ENCODE measurements at places on chromosomes 7 and 10.

- DNase-seq = no peak
Observed at GRCh38 chr7:143256325-143256724, 6.9 kb upstream of the GSTK1 start.

DNA sequence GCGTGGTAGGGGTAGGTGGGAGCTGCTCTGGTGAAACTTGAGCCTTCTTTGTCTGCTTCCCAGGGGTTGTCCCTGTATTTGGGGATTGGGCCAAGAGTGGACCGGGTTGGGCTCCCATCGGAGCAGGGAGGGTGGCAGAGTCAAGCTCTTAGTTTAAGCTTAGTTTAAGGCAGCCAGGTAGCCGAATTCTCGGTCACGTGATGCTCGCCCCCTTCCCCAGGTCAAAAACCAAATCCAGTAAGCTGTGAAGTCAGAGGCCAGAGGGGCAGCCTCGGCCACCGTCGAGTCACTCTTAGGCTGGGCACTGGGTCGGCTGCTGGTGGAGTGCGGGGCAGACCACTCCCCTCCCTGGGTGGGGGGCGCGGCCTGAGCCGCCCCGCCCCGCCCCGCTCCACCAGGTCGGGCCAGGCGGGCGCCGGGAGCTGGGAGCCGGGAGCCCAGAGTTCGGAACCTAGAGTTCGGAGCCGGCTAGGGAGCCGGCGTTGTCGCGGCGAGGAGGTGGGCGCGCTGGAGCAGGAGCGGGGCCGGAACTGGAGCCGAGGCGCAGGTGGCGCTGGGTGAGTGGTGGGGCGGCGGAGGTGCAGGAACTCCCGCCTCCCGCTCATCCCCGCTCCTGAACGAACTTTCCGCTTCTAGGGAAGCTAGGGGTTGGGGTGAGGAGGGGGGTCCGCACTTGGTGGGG, 2.8 kb upstream of the LZTS2 start:
- DNase-seq = peak; percentile 46

GRCh38 chr7:68862736-68863135, 735.5 kb upstream of the AUTS2 start:
- DNase-seq = no peak

- DNase-seq = no peak
Observed at GRCh38 chr7:90706072-90706716, 110.1 kb downstream of the CDK14 start.

DNA sequence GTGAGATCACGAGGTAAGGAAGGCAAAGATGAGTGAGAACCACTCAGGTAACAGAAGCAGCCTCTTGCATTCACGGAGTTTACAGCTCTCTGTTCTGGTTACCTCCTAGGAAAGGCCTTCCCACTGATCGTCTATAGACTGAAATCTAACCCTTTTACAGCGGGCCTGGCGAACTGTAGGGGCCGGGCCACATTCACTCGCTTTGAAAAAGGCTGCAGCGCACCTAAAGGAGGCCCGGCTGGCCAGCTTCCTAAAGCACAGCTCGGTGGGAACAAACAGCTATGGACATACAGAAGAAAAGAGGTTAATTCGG, 565 bp downstream of the ATP5MK start:
- DNase-seq = no peak

GRCh38 chr10:31148951-31149350, 117.3 kb upstream of the ZNF438 start:
- no peak for DNase-seq

- no peak for DNase-seq
Observed at GRCh38 chr10:86152911-86153310, 213.7 kb downstream of the GRID1 start.

DNA sequence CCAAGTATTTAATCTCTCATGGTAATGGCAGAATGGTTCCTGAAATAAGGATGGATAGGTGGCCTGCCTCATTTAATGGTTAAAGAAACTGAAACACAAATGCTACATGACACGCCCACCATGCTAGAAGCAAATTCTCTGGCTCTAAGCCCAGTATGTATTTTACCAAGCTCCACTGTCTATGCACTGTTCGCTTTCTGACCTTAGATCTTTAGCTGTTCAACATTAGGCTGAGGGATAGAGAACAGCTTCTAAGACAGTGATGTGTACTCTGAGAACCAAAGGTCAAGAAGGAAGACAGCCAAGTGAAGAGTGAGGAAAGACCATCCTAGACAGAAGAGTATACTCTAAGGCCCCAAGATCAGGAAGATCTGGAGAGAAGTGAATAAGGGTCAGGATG, 26.6 kb downstream of the FAM3C start:
- peak; percentile 42 for DNase-seq

GRCh38 chr10:86003201-86003621, 363.4 kb downstream of the GRID1 start:
- DNase-seq = no peak

- DNase-seq = peak; percentile 81
Observed at GRCh38 chr10:124657806-124658205, 86.4 kb downstream of the FAM53B start.

DNA sequence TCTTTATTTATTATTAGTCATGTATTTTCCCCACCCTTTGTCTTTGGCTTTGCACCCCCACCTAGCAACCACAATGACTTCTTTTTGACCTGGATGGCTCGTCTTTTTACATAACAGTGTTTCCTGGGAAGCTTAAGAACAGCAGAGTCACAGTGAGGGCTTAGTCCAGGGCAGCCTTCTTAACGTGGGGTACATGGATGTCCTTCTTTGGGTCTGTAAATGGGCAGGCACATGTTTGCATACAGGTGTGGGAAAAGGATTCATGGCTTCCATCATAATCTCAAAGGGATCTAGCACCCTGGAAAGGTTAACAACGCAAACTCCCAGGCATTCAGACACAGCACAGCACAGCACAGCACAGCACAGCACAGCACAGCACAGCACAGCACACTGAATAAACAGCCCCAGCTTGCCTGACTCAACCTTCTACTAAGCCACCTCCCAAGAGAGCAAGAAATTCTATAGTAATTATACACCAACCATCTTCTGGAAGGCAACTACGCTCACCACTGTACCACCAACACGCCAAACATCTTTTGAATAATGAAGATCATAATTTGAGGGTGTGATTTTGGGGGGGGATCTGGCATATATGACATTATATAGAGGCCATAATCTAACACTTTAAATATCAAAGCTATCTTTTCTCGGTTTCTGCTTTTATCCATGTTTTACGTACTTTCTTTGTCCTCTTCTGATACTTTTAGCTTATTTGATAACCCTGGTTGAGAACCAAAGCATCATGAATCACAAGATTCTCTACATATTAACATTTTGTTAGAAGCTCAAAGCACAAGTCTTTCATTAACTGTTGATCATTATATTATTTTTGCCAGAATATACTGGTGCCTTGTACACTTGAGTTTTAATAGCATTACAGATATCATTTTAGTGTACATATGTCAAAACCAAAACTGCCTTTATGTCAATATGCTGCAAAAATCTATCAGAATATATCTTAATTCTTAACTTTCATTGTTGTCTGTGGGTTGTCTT, 177.2 kb upstream of the KLF14 start:
- DNase-seq = no peak

- no peak for DNase-seq
Observed at GRCh38 chr10:27719052-27719451, 26.6 kb downstream of the MKX start.

DNA sequence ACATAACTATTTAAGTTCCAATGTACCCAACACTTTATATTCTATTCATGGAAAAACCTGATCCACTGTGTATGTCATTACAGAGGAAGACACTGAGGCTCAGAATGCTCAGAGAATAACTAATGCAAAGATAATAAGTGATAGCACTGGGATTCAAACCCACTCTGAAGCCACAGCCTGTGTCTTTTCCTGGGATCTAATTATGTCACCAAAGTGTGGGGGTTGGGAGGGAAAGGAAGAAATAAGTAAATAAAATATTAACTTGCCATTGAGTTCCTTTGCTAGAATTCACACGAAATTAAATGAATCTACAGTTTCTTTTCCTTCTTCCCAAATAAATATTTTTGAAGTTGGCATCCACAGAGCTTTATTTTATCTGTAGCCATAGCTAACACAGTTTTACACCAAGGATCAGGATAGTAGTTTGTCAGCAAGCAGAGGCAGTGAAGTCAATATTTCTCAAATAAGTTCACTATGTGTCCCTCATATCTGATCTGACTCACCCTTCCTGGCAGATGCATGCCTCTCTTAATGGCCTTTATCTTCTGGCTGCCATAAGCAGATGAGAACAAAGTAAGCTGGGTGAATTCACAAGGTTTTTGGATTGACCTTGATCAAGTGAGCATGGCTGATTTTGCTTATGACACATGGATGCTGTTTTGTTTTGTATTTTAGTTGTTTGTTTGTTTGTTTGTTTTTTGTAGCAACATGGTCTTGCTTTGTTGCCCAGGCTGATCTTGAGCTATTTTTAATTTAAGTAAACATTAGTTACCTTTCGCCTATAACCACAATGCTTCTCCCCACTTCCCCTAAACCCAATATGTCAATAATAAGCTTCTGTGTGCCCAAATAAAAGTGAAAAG, 6.3 kb downstream of the RAPGEF5 start:
- peak; percentile 65 for DNase-seq

DNA sequence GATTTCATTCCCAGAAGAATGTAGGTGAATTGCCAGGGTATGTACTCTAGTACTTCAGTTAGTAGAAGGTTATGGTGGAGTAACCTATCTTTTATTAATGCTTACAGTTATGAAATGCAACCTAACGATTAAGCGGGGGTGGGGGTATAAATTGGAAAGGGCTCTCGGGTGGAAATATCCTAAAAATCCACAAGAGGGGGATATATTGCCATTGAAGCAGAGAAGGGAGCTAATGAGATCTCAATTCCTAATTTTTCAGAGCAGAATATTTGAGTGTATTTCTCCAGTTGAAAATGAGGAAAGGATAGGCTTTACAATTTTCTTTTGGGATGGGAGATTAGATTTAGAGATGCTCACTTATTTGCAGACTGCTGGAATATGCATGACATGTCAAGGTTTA, 90.8 kb downstream of the DNAJB9 start:
- DNase-seq = no peak

DNA sequence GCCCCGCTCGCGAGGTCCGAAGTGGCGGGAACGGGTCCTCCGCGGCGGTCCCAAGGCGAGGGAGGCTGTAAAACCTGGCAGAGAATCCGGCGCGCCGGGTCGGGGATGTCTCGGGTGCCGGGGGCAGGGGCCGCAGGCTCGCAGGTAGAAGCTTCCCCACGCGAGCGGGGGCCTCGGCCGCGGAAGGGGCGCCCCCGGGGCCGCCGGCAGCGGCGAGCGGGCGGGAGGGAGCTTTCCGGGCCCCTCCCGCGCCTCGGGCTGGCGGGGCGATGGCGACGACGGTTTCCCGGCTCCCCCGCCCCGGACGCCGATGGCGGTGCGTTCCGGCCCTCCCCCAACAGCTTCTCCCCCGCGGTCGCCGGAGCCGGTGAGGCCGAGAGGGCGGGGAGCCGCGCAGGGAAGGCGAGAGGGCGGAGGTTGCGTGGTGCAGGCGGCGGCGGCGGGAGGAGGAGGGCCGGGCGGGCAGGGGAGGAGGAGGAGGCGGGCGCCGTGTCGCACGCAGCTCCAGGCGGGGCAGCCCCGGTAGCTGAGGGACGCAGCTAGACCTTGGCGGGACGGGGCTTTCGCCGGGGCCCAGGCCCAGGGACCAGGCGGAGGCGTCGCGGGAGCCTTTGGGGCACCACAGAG, at the start of gene CUL1:
CUL1 (plus strand) TSS at position 507 of the 627 bp plus-strand sequence. CDS start 31,220 bp downstream, outside the sequence.
- DNase-seq = peak; percentile 91

GRCh38 chr10:26334232-26334931, 103.8 kb upstream of the APBB1IP start:
- DNase-seq = no peak

GRCh38 chr7:149180722-149181449, 14.5 kb upstream of the ZNF282 start:
- DNase-seq = no peak

DNA sequence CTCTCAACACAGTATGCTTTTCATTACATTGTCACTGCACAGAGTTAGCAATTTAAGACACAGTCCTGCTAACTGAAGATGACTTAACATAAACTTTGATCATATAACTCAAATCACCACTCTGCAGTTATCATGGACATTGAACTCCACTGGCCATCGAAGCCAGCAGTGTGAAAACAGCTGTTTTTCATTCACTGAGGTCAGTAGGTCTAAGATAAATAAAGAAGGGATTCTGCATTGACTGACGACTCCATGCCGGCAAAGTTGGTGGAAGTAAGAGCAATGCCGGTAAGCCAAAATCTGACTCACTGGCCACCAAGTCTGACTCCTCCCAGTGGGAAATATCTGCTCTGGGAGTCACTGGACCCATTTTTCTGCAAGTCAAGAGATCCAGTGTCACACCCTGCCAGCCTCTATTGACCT, 449.9 kb upstream of the ANKRD30A start:
- DNase-seq = no peak
